ENCODE measurements at places on chromosomes 4 and X. TPM values are rescaled to one million over a fixed set of nuclear protein-coding genes. Genes with fewer than 3 reads are reported as not detected.
A peak's percentile ranks its signal among the peaks of the same experiment; 100 is the strongest.

GRCh38 chrX:130176354-130176776 is 4.6 kb downstream of the RAB33A start:
- no peak for DNase-seq

DNA sequence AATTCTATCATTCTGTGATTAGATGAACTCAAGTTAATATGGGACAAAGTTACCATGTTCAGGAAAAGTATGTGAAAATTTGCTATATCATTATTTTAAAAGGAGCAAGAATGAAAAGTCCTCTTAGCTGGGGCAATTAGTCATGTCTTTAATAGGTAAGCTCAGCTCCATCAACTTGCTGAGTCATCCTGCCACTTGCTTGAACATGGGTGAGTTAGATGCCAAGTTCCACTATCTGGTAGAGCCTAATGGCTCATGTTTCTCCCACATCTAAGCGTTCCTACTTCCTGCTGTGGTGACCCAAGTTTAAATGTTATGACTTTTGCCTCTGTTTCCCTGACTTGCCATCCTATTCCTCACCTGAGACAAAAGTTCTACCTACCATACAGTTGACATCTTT is 276.8 kb downstream of the ZNF674 start:
- DNase-seq = peak; percentile 72

- peak; percentile 5 for DNase-seq
Measured at GRCh38 chr4:16897991-16898827, at the start of gene LDB2. TSS of gene LDB2 (minus strand) at chr4:16898645.

DNA sequence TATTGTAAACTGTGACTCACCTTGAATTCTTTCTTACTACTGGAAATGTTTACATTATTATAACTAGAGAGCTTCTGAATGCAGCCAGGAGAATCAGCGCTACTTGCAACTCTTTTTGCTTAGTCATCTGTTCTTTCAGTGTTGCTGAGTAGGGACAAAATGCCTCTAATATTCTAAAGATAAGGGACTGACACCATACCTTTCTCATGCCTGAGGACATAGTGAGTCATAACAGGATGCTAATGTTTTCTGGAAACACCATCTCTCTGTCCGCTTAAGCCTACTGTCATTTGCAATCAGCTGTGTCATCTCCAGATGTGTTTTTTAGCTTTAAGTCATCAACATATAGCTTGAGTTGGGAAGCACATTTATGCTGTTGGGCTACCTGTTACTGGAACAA is 108.3 kb downstream of the QRFPR start:
- peak; percentile 34 for DNase-seq

DNA sequence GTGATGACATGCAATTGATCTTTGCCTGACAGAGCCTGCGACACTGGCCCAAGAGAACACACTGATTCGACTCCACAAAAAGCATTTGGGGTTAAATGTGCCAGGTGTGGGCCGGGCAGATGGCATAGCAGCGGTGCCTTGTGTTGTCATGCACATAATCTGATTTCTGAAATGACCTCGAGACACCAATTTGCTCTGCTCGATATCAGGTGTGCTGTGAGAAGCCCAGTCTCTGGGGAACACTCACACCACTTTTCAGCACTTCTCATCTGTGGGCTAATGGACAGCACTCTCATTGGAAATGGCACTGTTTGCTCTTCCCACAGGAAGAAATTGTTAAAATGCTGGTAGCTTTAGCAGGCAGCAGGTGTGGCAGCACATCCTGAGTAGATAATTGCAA is 738.3 kb upstream of the TENM3 start:
- no peak for DNase-seq

DNA sequence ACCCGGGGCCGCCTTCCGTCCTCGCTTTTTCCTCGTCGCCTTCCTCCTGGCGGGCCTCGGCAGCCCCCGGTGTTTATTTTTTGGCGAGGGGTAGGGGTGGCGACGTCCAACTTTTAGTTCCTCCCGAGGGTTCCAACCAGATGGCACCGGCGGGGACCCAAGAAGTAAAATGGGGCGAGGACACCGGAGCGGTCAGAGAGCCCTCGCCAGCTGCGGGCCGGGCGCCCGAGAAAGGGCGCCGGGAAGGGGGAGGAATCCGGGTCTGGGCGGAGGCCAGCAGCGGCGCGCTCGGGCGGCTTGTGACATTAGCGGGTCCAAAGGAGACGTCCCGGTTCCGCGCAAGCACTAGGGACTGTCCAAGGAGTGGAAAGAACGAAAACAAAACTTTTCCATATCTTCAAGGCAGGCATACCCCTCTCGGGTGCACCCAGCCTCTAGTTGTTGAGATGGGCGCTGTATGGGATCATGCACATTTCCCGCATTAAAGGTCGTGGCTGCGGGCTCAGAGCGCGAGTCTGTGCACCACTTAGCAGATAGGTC is 691 bp upstream of the USP46 start:
- DNase-seq = peak; percentile 11

DNA sequence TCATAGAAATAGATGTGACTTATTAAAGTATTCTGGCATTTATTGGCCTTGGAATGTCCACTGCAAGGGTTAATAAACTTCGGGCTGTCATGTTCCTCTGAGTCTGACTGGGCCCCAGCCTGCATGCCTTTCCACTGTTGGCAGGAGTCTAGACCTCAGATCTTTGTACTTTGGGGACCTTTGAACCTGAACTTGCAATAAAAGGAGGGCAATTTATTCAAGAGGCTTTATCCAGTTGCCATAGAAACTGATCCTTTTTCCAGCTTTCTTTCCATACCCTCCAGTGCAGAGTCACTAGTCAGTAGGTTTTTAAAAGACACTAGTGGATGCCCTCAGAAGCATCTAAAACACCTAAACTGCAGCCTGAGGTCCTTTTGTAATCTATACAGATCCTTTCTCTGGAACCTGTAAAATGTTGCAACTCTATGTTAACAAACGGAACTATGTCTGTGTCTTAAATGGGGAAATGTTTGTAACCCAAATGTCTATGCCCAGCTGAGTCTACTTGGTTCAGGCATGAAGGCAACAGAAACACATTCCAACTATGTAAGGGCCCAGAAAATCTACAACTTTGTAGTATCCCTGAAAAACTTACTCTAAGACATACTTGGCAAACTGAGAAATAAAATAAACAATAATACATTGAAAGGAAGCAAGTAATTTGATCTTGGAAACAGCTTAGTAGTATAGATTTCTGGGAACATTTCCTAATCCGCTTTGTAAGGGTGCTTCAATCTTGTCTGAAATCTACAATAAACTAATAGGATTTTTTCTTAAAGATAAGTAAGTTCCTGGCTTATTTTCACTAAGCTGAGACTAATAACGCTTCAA is 41.5 kb downstream of the SOWAHB start:
- DNase-seq = no peak

- no peak for DNase-seq
Measured at GRCh38 chrX:77446029-77446585, 1.1 kb upstream of the FGF16 start.

GRCh38 chr4:88759039-88759894 is 61.6 kb upstream of the NAP1L5 start:
- DNase-seq = no peak

DNA sequence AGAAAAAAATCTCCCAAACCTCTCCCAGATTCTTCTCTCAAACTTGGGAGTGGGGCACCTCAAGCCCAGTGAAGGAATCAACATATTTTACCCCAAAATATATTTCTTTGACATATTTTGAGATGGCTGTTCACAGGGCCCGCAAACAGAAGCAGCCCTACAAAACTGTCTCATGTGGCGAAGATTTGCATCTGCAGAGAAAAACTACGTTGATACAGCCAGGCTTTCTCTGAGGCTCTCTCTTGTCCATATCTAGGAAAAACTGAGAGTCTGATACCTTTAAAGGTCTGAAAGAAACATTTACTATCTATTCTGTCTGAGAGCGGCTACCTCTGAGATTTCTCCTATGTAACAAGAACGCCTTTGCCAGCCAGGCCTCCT is 23.3 kb upstream of the TMSB4X start:
- DNase-seq = no peak

DNA sequence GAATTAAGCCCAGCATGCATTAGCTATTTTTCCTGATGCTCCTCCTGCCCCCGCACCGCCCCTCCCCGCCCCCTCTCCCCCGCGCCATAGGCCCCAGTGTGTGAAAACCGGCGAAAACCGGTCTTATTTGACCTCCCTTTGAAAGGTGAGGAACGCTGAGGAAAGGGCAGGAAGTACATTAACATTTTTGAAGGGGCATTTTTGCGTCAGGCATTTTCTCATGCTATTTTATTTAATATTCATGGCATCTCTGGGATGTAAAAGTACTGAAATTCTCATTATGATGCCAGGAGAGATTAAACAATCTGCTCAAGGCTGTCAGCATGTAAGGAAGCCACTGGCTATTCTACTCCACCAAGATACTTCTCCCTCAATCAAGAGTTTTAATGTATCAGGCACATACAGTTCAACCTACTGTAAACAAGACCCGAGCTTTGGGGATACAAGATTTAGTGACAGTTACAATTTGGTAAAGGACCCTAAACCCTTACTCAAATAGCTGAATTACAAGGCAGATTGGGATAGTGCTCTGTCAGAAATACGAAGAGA is 1.2 kb upstream of the NMU start:
- no peak for DNase-seq

- no peak for DNase-seq
Measured at GRCh38 chrX:153063315-153063714, 7.0 kb downstream of the PNMA3 start.

DNA sequence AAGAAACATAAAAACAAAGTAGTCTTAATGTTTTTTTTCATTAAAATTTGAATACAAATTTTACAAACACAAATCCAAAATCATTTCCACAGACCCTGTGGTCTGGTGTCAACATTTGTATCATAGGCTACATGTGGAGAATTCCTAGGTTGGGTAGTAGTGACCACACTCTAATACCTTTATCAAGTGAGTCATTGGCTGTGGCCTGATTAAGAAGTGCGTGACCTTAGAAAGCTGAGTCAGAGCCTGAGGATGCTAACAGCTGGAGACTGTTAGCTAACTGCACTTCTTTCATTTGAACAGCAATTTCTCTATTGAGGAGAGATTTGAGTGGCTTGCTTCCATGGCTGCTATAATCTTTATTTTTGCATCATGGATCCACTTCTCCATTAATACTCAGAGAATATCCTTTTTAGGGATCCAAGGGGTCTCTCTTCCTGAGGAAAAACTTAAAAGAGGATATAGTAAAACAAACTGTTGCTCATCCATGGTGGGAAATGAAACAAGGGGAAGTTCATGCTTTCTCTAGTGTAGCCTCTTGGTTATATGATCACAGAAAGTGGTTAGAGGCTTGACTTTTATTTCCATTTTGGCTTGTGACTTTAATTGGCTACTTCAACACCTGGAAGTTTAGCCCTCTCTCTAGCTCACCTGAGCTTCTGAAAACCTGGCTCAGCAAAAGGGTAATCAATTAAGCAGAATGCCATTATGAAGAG is 335.8 kb downstream of the PABPC4L start:
- peak; percentile 87 for DNase-seq

DNA sequence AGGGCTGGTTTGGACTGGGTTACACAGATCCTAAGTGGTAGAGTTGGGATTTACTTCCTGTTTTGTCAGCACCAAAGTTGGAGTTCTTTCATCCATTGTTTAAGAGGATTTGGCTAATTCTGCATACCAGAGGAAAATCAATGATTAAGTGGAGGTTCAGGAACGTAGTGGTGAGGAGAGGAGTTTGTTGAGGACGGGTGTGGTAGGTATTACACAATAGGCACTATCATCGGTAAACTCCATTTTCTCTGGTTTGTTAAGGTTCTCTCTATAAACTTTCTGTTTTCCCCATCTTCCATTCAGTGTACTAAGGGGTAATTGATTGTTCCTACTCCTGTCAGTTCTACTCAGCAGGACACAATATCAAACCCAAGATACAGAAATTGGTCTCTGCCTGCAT is 107.5 kb upstream of the VCX2 start:
- DNase-seq = no peak

- no peak for DNase-seq
Measured at GRCh38 chr4:145933134-145933533, 5.5 kb downstream of the ZNF827 start.

DNA sequence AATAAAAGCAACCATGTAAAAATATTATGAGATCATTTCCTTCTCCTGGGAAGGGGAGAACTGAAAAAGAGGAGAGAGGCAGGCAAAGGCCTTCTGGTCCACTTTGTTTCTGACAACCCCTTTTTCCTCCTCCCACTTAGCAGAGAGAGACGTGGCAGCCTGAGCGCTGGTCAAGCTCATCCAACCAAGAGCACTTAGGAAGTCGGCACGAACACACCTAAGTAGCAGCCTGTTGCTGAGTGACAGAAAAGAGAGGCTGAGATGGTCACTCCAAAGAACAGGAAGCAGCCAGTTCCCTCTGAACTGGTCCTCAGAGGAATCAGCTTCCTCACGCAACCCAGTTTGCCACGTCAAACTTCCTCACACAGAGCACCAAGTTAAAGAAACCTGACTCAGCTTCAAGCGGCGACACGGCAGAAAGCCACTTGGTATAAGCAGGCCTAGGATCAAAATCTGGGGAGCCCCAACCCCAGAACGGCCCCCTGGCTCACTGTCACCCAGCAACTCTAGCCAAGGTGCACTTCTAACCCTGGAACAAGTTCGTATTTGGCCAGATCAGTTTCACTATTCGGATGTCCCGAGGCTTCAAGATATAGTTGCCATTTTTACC is 861 bp downstream of the SEC24D start:
- DNase-seq = peak; percentile 71

DNA sequence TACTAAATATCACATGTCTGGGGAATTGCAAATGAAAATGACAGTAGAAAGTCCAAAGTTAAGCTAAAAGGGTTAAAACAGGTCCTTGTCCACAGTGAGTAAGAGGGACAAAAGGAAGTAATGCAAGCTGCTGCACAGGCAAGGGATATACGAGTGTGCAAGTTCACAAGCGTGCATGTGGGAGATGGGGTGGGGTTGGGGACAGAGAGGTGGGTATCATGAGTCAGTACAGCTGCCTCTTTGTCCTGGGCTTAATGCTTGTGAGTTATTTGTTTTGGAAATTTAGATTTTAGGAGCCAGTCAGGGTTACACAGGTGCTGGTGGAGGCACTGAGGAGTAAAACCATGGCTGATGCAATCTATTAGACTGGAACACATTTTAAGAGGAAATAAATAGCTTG is 3.3 kb upstream of the GPRASP2 start:
- DNase-seq = no peak

GRCh38 chrX:84170931-84171330 is 17.1 kb downstream of the RPS6KA6 start:
- no peak for DNase-seq

GRCh38 chrX:50881028-50881427 is 29.5 kb upstream of the BMP15 start:
- no peak for DNase-seq

WWC2 gene
- 8.0 TPM for total RNA-seq

TKTL2 gene
- total RNA-seq = not detected

GABRG1 gene
- total RNA-seq = not detected

ATP11C gene
- total RNA-seq = 20.1 TPM

DGAT2L6 gene
- total RNA-seq = not detected

GPC4 gene
- total RNA-seq = 1.3 TPM

C4orf36 gene
- total RNA-seq = 0.40 TPM

CCNA2 gene
- total RNA-seq = 124 TPM

TCEAL5 gene
- total RNA-seq = not detected

GASK1B gene
- total RNA-seq = 0.23 TPM

RAI2 gene
- 0.86 TPM for total RNA-seq

SPANXC gene
- 15.4 TPM for total RNA-seq

ATP2B3 gene
- total RNA-seq = not detected

MAGEB17 gene
- total RNA-seq = not detected

VCX3B gene
- not detected for total RNA-seq
